ENCODE measurements at places on chromosomes 2 and 18.
A peak's percentile ranks its signal among the peaks of the same experiment; 100 is the strongest.

DNA sequence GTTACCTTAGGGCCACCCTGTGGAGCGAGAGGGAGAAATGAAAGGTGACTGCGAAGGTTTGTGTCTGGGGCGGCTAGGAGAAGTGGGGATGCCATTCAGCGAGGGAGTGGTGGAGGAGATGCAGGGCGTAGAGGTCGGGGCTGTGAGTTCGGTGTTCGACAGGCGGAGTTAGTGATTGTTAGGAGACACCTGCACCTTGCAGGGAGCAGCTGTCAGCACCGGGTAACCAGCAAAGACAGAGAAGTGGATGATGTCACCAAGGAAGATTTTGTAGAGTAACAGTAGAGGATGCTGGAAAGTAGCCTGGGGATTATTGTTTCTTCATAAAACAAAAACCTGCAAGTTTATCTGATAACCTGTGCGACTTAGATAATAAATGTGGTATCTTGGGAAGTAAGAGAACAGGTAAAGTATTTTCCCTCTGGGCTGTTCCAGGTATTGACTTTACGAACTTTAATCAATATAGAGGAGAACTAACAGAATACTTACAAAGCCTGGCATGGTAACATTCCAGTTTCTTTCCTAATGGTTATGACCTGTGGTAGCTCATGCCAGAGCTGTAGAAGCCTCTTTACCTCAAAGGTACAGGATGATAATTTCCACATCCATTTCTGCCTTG is 63.8 kb downstream of the SPTBN1 start:
- no peak for DNase-seq

GRCh38 chr2:217316743-217317142 is 456.9 kb upstream of the TNP1 start:
- DNase-seq: no peak

- DNase-seq: peak; percentile 64
Observed at GRCh38 chr2:178193823-178194599, at the start of gene OSBPL6. TSS of gene OSBPL6 (plus strand) at chr2:178194512. CDS start at chr2:178306185, 111,673 bp downstream.

GRCh38 chr2:5057891-5058351 is 634.3 kb upstream of the SOX11 start:
- DNase-seq: no peak

DNA sequence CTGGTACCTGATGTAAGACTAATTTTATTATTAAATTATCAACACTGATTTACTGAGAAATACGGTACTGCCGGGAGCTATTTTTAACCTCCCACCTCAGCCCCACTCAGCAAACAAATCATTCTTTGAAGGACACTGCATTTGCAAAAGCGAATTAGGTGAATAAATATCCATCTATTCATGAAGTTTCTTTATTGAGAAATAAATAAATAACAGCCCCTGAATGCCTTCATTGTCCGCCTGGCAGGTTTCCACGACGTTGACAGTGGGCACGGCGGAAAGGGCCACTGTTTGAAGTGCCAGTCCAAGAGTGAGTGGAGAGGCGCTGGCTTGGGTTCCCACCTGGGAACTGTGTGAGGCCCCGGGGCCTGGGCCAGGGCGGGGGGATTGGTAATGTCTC is 15.7 kb downstream of the C1QL2 start:
- DNase-seq: no peak

GRCh38 chr2:126802774-126803433 is 95.8 kb upstream of the TEX51 start:
- DNase-seq: no peak

DNA sequence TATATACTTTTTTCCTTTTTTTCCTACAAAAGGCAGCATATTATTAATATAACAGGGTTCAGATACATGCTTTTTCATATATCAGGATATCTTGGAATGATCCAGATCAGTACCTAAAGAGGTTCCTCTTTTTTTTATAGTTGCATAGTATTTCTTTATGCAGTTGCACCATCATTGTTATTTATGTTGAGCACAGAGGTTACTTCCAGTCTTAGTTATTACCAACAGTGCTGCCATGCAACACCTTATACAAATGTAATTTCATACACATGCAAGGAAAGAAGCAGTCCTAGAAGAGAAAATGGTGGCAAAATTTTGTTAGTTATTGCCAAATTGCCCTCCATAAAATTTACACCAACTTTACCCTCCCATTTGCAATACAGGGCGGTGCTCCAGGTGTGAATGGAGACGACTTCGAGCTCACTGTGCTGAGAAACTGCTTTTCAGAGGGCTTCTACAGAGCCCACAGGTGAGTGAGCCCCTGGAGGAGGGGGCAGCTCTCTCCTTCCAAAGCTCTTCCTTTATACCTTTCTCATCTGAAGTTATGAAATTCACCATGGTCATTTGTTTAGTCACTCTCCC is 30.0 kb upstream of the KCMF1 start:
- no peak for DNase-seq

DNA sequence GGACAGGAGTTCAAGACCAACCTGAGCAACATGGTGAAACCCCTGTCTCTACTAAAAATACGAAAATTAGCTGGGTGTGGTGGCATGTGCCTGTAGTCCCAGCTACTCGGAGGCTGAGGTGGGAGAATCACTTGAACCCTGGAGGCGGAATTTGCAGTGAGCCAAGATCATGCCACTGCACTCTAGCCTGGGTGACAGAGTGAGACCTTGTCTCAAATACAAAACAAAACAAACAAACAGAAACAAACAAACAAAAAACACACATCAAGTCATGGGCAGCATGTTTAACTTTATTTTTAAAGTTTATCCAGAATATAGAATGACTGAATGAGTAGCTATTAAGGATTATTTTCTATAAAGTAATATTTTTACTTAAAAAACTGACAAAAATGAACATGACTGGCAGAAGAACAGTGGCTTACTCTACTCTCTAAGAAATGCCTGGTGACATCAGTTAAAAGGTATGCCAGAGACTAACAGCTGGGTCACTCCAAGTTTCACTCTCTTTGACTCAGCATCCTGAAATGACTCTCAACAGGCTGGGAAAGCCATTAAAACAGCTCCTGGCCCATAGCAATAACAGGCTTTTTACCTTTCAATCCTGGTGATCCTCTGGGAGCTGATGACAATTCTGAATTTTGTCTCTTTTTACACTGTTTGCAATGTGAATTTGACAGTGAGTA is 281.6 kb upstream of the STON1 start:
- no peak for DNase-seq

DNA sequence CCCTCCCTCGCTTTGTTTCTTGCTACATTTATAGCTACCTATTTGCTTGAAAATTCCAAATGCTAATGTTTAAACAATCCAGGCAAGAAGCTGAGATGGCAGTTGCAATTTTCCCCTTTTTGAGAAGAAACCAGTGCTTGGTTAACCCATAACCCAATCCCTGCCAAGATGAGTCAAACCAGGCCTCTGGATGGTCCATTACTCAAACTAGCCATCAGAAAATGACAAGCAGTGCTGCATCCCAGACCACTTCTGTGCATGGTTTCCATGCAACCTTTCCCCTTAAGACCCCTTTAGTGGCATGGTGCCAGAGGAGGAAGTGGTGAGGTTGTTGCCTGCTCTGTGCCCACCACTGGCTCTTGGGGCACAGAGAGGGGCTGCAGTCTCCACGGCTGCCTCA is 131.2 kb upstream of the RMP24 start:
- DNase-seq: no peak

- DNase-seq: no peak
Observed at GRCh38 chr2:74041726-74042125, 57.0 kb downstream of the TET3 start.

- no peak for DNase-seq
Observed at GRCh38 chr2:147101941-147102790, 742.7 kb upstream of the ACVR2A start.

DNA sequence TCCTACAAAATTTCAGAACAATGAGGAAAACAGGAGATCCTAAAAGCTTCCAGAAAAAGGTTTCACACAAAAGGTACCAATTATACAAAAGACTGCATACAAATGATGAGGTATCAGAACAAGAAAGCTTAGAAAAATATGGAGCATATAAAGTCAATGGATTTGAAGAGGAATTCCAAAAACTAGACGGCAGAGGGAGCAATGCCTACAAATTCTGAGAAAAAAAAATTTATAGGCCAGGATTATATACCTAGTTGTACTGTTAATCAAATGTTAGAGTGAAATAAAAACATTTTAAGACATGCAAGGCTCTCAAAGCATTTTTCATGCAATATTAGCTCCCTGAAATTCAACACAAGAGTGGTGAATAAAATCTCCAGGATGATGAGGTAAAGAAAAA is 106.2 kb downstream of the ZRANB3 start:
- no peak for DNase-seq

DNA sequence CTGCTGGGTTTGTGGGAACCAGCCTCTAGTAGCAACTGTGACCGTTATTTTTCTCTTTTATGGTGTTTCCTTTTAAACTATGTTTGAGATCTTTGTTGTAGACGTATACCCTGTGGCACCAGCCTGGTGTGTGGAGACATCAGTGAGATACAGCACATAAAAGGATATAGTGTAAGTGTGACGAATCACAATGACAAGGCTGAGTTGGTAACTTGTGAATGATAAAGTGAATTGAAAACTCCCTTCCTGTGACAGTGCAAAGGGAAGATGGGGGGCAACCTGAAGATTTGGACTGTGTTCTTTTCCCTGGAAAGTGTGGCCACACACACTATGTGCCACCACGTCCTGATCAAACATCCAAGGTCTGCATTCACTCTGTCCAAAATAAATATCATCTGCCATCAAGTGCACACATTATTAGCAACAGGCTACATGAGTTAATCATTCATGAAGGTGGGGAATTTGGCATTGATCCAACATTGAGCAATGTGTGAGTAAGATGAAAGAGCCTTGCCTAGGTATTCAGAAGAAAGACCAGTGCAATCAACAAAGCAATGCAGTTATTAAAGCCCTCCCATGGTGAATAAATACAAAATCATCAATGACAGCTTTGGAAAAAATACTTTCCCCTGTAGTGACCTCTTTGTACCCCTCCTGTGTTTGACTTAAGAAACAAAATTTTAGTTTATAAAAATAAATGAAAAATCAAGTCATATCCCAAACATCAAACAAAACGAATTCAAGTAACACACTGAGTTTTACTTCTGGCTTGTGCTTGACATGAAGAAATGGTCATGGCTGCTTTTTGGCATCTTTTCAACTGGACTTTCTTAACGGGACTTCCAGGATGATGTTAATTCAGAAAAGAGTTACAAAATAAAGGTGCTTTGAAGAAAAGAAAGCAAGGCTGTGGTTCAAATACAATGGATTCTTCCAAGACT is 1280.5 kb upstream of the ZEB2 start:
- DNase-seq: no peak

DNA sequence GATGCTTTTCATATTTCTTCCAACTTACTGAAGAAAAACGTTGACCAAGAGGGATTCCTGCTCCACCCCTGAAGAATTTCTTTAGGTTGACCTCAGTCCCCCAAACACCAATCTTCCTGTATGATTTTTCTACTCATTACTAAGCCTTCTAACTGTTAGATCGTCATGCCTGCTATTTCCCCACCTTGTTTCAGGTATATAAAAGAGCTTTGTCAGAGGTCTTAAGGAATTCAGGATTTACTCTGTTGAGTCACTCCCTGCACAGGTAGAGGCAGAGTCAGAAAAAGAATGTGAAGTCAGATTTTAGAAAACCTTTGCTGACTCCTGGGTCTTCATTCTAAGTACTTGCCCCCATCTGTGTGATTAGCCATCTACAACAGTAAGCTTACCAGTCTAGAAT is 83.8 kb upstream of the NOSTRIN start:
- DNase-seq: no peak

DNA sequence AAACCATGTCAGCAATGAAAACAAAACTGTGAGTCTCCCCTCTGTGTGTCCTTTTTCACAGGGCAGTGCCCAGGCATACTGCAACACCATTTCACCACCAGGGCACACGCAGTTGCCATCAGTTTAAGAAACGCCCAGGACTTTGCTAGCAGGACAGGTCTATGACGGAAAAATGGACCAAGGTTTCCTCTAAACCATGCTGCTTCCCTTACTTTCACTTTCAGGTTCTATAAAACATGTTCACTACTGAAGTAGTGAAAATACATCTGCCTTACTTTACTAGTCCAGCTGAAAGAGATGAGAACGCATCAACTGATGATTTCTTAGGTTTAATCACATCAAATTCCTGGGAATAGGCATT is 110.5 kb downstream of the TCF4 start:
- no peak for DNase-seq

DNA sequence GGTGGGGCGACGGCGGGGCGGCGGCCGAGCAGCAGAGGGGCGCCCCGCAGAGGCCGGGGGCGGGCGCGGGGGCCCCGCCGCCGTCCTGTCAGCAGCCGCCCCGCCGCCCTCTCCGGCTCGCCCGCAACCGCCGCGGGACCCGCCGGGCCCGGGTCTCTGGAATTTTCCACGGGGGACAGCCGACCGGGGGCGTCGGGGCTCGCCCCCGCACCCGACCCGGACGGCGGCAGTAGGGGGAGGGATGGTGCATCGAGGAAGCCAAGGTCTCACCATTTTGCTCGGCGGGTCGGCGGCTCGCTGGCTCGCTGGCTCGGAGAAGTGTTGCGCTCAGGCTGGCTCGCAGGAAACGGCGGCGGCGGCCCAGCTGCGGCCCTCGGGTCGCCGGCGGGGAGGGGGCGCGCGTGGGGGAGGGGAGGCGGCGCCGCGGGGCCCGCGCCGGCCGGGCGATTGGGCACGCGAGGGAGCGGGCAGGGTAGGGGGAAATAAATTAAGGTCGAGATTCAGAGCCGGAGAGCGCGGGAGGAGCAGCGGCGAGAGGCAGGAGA is 405 bp downstream of the PPP3R1 start:
- no peak for DNase-seq

DNA sequence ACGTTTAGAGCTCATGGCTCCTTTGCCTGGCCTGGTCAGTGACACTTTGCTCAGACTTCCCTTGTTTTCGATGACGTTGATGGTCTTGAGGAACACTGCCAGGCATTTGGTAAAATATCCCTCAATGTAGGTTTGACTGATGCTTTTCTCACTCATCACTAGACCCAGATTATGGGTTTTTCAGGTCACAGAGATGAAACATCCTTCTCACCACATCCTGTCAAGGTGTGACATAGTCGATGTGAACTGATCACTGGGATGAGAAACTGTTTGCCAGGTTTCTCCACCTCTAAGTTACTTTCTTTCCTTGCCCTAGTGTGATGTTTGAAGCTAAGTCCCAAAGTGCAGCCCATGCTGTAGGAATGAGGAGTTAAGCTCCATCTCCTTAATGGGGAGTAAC is 81.5 kb downstream of the AFF3 start:
- no peak for DNase-seq

- DNase-seq: peak; percentile 60
Observed at GRCh38 chr2:172098650-172099471, 3.8 kb downstream of the DLX2 start.

GRCh38 chr2:220277445-220277975 is 650.1 kb downstream of the SLC4A3 start:
- DNase-seq: no peak

- DNase-seq: no peak
Observed at GRCh38 chr2:191983186-191983585, 136.3 kb upstream of the CAVIN2 start.

DNA sequence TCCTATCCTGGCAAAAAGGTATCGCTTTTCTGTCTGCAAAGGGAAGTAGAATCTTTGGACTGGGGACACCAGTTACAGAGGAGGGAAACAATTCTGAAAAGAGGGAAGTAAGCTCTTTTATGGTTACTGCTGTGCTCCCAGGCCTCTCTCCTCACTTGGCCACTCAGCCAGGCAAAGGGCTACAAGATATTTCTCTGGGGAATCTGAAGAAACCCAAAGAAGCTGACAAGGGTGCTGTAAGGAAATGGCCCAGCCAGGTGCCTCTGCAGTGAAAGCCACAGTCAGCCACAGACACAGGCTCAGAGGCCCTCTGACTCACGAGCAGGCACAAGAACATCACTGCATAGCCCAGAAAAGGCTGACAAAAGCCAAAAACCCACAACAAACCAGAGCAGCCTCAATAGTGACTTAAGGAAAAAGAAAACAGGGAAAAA is 5.8 kb downstream of the HDLBP start:
- no peak for DNase-seq

- no peak for DNase-seq
Observed at GRCh38 chr2:202690321-202690900, 55.6 kb downstream of the FAM117B start.
